ENCODE measurements at places on chromosomes 6 and 20.

GRCh38 chr6:151482290-151482689 lies 11.5 kb upstream of the CCDC170 start:
- no peak for DNase-seq

DNA sequence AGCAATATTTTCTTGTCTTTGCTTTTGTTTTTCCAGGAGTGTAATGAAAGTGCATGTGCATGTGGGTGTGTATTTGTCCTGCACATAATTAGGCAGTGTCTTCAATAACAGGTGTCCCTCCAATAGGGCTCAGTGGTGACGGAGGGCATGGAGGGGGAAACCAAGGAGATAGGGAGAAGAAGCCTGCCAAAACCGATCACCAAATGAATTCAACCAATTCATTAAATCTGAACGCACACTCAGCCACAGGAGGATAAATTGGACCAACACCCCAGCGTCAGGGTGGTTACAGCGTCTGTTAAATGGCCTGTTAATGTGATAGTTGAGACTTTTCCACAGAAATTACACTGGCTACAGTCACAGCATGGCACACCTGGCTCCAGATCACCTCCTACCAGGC lies 527.6 kb downstream of the CD83 start:
- DNase-seq = no peak

- peak; percentile 48 for DNase-seq
These were observed 167.4 kb upstream of the OLIG3 start for GRCh38 chr6:137661601-137662000.

DNA sequence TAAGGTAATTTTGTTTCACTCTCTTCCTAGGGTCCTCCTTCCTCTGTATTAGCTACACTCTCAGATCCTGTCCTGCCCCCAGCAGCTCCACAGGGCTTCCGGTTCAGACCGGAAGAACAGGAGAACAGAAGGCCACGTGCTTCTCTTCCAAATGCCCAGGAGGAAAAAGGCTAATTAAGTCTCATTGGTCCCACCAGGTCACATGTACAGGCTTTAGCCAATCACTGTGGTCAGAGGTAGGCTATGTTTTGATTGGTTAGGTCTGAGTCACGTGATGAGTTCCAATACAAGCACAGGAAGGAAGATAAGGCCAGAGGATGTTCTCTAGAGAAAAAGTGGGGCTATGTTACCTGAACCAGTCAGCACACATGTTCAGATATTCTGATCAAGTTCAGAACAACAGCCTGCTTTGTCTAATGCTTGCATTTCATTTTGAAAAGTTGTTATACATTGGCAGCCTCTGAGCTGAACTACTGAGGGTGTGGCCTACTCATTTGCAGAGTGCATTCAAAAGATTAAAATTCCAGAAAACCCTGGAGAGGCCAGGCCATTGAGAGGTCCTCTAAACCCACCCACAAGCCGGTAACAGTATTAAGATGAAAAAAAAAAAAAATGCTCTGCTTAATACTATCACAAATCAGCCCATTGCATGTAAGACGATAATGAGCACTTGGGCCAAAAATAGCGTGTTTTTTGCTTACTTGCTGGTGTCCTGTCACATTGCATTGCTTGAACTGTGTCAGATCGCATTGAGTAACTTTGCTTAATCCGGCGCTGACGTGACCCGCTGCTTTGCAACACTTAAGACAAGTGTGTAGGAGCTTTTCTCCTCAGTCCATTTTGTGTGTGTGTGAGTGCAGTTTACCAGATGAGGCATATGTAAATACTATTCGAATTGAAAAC lies 170.3 kb downstream of the TSHZ2 start:
- peak; percentile 23 for DNase-seq

- no peak for DNase-seq
These were observed 409.6 kb upstream of the SLC35B3 start for GRCh38 chr6:8844968-8845367.

DNA sequence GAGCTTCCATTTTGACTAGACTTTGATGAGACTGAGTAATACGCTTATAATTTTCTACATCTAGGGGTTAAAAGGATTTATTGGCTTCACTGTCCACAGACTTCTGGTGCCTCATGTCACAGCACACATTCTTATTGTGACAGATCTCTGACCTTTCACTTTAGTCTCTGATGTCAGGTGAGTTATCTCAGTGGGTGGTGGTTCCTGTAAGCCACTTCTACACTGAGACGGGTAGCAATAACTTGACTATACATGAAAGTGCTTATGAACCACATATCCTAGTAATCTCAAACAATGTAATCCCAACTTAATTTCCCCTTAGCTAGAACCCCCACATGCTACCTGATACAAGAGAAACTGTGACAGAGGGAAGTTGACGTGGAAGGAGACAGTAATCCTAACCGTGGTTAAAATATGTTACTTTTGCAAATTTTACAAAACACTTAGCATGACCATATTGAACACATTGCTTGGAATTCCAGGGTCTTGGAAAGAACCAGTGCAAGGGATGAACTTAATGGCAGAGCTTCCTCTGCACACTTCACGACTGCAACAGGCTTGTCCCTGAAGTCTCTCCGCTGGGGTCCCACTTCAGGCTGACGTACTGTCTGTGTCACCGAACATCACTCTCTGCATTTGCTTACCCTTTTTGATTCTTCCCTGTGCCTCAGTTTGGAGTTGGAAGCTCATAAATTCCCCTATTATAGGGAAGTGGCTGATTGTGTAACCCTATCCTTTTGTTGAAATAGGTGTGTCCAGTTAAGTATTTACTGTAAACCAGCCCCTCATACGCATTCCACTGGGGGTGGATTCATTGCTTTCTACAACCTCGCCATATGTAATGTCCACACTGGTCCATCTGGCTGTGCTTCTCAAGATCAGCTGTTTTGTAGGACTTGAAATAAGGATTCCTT lies 6.4 kb upstream of the TRIM40 start:
- DNase-seq = no peak

GRCh38 chr6:101392586-101393230 lies 800 bp upstream of the GRIK2 start:
- DNase-seq = no peak

- DNase-seq = no peak
These were observed 97.9 kb downstream of the GJA1 start for GRCh38 chr6:121533321-121533841.

GRCh38 chr6:26055719-26056582 lies 31.3 kb upstream of the HFE start:
- DNase-seq = peak; percentile 93

GRCh38 chr6:56347526-56347925 lies 100.1 kb upstream of the COL21A1 start:
- DNase-seq = no peak

GRCh38 chr20:364905-365794 lies 15.4 kb upstream of the TRIB3 start:
- DNase-seq = peak; percentile 68
